ENCODE measurements at places on chromosomes 12 and 14. TPM values are rescaled to one million over a fixed set of nuclear protein-coding genes. Genes with fewer than 3 reads are reported as not detected.
A peak's percentile ranks its signal among the peaks of the same experiment; 100 is the strongest.

- peak; percentile 50 for DNase-seq
- peak overlapping the region; percentile 84 for H3K27ac ChIP-seq
- H3K27me3 ChIP-seq = no peaks in the 10 kb centered on the region
- peak overlapping the region; percentile 19 for H3K4me3 ChIP-seq
- no peaks in the 10 kb centered on the region for H3K36me3 ChIP-seq
Measured at GRCh38 chr12:13173012-13173932, 23.3 kb upstream of the EMP1 start.

DNA sequence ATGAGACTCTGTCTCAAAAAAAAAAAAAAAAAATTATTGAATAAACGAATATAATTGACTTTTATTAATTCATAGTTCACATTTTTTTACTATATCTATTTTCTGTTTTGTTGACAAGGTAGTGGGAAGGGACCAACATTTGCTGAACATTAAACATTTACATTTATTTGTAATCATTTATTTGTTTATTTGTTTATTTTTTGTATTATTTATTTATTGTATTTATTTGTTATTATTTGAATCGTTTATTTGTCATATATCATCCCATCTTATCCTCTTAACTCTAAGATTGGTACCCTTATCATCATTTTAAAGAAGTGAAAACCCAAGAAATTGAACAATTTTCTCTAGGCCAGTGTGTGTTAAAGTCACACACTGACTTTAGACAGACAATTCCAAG lies 101.5 kb downstream of the SYT1 start:
- no peak for DNase-seq
- H3K27me3 ChIP-seq = no peaks in the 10 kb centered on the region
- no peaks in the 10 kb centered on the region for H3K36me3 ChIP-seq
- no peaks in the 10 kb centered on the region for H3K4me1 ChIP-seq
- no peak overlapping the region for H3K27ac ChIP-seq

DNA sequence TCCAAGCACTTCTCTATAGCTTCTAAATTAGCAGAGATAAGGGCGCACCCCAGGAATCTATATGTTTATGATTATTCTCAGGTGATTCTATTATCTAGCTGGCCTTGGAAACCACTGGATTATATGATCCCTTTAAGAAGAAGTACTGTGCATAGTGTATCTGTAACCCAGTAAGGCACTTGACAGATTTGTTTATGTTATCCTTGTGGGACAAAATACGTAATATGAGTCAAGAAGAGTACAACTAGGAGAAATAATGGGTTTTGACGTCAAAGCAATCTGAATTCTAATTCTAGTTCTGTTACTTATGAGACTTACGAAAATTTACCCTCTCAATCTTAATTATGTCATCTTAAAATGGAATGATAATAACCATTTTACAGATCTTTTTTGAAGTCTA lies 259.6 kb upstream of the NAV3 start:
- H3K4me1 ChIP-seq = no peaks in the 10 kb centered on the region
- H3K27ac ChIP-seq = no peak overlapping the region
- H3K36me3 ChIP-seq = no peaks in the 10 kb centered on the region
- no peak overlapping the region for H3K4me3 ChIP-seq

- no peak overlapping the region for H3K4me3 ChIP-seq
- no peak for DNase-seq
Measured at GRCh38 chr12:105272814-105273416, 36.9 kb upstream of the APPL2 start.

DNA sequence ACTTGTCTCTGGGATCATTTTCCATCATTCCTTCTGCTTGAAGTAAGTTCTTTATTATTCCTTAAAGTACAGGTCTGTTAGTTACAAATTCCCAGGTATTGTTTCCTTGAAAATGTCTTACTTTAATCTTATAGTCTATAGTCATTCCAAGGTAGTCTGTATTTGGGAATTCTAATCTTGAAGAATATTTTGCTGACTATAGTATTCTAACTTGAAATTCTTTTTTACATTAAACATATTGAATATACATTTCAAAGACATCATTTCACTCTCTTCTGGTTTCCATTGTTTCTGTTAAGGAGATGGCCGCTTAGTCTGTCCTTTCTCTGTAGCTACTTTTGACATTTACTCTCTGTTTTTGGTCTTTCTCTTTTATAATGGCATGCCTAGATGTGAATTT lies 399.8 kb downstream of the TMEM117 start:
- no peak overlapping the region for H3K27ac ChIP-seq
- H3K4me1 ChIP-seq = no peaks in the 10 kb centered on the region
- no peak for DNase-seq
- no peaks in the 10 kb centered on the region for H3K36me3 ChIP-seq

The ESR2 gene
- total RNA-seq = not detected
